ENCODE measurements at places on chromosomes 2 and 18.

- DNase-seq: no peak
Measured at GRCh38 chr2:9146646-9147045, 60.0 kb upstream of the ASAP2 start.

GRCh38 chr2:224570328-224570993 is 14.7 kb downstream of the CUL3 start:
- no peak for DNase-seq

DNA sequence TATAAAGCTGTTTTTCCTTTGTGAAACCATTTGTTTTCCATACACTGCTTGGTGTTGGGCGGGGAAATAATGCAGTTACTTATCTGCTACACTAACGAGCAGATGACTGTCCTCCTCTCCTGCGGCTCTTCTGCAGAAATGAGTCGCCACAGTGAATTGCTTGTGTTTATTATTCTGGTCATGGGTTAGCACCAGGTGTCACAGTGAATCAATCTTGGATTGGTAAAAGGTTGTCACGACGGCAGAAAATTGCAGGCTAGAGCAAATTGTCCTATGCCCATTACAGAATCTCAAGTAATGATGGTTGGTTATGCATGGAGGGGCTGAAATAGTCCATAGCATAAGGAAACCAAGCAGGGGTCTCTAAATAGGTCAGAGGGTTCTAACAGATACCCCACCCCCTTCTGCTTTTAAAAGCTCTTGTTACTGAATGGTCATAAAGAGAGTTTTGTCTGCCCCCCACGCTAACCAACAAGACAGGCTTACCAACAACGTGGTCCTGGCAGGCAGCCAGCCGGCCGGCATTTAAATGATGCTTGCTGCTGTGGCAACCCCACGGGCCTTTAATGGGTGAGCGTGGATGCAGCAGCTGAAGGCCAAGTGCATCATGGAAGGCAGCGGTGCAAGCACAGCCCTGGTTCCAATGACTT is 29.5 kb downstream of the RAB31 start:
- peak; percentile 52 for DNase-seq

DNA sequence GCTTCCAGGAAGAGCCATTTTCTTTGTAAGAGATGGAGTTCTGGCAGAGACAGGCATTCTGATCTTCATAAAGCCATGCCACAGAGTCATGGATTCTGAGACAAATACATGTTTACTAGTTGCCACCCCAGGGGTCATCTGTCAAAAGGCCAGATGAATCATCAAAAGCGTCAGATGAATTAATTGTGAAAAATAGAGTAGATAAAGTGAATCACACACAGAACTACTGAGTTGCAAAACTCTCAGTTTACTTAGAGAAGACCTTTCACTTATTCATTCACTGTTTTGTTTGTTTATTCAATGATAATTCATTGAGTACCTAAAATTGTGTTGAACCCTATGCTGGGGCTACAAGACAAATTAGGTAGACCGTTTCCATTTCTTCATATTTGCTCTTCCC is 157.7 kb upstream of the SERPINE2 start:
- no peak for DNase-seq

GRCh38 chr2:1824202-1824905 is 80.0 kb upstream of the PXDN start:
- DNase-seq: peak; percentile 41

DNA sequence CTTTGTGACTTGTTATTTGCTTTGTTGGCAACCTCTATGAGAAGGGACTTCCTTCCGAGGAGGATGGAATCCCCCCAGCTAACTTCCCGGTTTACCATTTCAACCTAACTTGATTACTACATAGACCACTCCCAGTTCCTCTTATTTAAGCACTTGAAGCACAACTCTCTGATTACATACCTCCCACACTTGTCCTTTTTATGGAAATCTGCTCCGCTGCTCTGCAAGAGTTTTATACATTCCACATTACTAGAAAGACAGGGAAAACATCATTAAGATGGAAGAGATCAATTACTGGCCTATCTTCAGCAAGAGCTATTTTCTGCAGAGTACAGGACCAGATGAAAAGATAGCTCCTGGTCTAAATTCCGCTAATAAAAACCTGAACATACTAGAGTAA is 160.0 kb upstream of the PGAP1 start:
- DNase-seq: no peak

All from fibroblast of skin of back (primary cell).